ENCODE measurements at places on chromosomes 7 and 10.
A peak's percentile ranks its signal among the peaks of the same experiment; 100 is the strongest.

- no peak for DNase-seq
Observed at GRCh38 chr7:2479276-2480069, 3.3 kb upstream of the GRIFIN start.

DNA sequence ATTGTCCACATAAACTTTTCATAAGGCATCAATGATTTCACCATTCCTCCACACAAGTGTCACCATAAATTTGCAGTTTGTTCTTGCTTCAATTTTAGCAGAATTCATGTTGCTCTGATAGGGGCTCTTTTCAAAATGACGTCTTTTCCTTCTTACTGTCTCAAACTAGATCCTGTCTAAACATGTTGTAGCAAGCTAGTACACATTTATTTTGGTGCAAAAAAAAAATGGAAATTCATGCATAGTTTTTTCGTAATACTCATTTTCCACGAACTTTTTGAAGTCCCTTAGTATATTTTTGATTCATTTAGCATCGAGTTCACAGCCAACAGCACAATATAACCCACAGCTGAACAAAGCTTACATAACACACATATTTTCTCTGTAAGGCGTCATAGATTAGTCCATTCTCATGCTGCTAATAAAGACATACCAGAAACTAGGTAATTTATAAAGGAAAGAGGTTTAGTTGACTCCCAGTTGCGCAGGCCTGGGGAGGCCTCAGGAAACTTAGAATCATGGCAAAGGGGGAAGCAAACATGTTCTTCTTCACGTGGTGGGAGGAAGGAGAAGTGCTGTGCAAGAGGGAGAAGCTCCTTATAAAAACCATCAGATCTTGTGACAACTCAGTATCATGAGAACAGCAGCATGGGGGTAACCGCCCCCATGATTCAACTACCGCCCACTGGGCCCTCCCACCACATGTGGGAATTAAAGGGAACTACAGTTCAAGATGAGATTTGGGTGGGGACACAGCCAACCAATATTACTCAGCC, 301.5 kb downstream of the CCDC3 start:
- no peak for DNase-seq

- DNase-seq: no peak
Observed at GRCh38 chr10:6504296-6504695, 75.8 kb downstream of the PRKCQ start.

DNA sequence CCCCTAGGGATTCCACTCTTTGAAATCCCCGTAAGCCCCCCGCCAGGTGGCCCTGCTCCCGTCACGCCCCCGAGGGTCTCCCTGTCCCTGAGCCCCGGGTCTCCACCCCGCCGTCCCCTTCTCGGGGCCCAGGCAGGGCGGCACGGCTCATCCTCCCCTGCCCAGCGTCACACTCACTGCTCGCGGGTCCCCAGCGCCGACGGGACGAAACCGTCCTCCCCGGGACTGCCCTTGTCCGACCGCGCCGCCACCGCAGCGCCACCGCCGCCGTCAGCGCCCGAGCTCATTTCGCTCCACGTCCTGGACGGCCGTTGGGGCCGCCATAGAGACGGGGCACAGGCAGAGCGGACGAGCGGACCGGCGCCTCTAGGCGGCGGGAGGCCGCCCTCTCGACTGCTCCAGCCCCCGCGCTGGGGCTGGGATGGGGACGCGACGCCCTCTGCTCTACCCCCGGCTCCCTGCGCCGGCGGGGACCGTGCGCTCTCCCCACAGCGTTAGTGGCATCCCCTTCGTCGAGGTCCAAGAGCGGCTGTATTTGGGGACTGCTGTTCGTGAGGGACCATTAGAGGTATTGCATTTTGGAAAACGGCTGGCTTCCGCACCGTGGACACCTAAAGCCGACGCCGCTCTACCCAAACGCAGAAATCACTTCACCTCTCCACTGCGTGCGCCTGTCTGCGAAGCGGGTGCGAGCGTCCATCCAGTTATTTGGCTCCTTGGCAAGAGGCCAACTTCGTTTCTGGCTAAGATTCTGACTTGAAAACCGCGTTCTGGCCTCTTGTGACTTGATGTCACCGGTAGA, at the start of gene EEF1AKMT2:
TSS of gene EEF1AKMT2 (minus strand) at position 341 of the 802 bp plus-strand sequence. CDS start at position 287, 54 bp downstream.
- peak; percentile 94 for DNase-seq

DNA sequence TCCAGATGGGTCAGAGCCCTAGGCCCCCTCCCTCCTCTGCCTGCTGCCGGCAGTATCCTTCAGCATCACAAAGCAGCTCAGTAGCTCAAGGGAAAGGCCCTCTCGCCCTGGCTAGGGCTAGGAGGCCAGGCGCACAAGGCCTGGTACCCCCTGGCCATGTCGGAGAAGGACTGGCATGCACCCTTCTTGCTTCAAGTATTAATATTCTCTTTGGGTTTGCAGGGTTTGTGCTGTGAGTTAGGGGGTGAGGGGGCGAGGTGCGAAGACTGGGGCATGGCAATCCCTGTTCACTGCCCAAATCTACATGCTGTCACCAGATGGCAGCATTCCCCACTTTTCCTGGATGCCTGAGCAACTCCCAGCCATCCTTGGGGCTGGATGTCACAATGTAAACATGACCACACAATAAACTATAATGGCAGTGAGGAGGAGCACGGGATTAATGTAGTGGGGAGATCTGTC, 105.2 kb downstream of the NEURL1 start:
- DNase-seq: peak; percentile 90

- no peak for DNase-seq
Observed at GRCh38 chr10:102311025-102311420, 65.7 kb downstream of the GBF1 start.

DNA sequence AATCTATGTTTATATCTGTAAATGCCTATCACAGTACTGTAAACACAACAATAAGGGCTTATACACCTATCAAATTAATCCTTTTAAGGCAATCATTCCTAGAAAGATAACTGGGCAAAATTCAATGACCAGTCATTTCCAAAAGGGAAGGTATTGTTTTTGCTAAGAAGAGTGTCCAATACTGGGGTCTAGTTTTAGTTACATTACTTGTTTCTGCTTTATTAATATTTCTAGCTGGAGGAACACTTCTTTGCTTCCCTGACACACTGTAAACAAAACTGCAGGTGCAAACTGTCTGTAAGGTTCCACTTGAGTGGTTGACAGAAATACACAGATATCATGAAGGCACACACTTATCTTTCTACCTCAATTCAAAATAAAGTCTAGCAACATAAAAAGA, 84.2 kb upstream of the FAM133B start:
- peak; percentile 91 for DNase-seq

DNA sequence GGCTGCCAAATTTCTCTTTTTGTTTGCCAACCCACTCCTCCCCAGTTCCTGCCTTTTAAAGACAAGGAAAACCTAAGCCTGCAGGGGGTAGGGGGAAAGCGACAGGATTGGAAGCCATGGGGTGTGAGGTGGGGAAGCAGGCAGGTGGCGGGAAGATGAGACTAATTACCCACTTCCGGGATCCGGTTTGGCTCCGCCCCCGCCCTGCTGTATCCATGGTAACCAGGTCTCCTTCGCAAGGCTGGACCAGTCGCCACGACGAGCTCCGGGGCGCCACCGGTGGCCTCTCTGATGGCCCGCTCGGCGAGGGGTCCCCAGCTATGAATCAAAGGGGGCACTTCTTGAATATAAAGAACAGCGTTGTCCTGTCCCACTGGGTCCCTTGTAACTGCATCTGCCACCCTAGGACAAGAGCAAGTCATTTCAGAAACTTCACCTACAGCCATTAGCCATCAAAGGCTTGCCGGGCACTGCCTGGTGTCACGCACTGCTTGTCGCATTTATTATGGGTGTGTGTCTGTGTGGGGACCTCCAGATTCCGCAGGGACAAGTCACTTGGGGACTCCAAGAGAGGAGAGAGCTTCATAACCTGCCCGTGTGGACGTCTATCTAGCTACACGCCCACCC, 55.4 kb upstream of the LMTK2 start:
- peak; percentile 91 for DNase-seq

GRCh38 chr7:101783381-101784181, 33.8 kb upstream of the CUX1 start:
- no peak for DNase-seq

GRCh38 chr7:46032942-46033341, 111.9 kb upstream of the IGFBP3 start:
- no peak for DNase-seq

DNA sequence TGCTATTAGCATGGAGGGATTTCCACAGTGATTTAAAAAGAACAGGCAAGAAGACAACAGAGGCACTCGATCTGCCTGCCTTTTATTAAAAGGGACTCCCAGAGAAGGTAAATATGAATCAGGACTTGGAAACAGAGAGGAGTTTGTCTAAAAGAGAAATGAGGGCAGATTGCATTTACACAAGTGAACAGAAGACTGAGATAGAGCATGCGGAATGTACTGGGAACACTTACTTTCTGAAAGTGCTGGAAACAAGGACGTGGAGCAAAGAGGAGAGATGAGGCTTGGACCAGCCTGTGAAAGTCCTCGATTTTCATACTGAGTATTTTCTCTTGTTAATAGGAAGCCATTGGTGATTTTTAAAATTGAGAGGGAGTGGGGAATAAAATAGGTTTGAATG, 35.7 kb downstream of the MEOX2 start:
- no peak for DNase-seq

- DNase-seq: no peak
Observed at GRCh38 chr10:3408603-3409365, 236.2 kb upstream of the PITRM1 start.

DNA sequence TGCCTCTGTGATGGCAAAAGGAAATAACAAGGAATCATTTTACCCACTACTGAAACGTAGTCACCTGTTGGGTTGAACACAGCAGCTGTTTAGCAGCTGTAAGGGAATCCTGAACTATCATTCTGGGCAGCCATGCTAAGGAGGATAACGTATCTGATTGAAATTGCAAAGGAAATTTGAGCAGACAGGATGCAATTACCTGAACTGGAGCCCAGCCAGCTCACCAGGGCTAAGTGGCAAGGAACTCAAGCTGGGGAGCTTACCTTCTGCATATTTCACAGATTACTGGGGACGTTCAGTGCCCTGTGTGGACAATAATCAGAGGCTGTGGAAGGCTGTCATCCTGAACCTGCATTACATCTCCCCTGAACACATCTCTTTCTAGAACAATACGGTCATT, 650.5 kb downstream of the SORCS3 start:
- no peak for DNase-seq

DNA sequence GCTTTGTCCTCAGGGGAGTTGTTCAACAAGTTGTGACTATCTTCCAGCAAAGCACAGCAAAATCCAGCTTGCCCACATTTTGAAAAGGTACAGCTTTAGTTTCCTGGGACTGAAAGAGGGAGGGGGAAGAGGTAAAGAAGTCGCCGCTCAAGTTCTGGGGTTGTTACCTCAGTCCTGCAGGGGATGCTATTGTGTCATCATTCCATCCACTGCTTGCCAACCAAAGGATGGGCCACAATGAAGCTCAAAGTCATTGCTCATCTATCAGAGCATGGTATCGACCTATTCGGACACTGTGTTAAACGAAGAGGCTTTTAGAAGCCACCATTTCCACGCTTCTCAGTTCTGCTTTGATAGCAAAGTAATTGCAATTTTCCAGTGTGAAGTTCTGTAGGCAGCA, 34.3 kb downstream of the NPY start:
- peak; percentile 64 for DNase-seq

- DNase-seq: peak; percentile 82
Observed at GRCh38 chr10:67665491-67665890, 30.5 kb downstream of the CTNNA3 start.

DNA sequence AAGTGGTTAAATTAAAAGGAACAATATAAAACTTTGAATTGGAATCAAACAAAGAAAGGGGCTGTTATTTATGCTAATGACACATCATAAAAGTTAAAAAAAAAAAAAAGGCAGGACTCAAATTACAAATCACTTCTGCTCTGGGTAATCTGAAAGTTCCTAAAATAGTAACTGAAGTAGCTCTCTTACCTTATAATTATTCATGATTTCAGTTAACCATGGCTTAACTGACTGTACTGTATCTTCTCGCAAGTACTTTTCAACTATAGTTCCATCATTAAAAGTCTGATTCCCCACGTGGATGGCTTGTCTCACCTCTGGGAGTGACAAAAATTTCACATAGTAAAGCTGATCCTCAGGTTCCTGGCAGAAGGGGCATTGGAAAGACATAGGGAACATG, 82.5 kb downstream of the CPVL start:
- no peak for DNase-seq

GRCh38 chr10:78049851-78050250, 16.2 kb downstream of the RPS24 start:
- no peak for DNase-seq

- no peak for DNase-seq
Observed at GRCh38 chr7:158121441-158122045, 466.1 kb downstream of the PTPRN2 start.

- no peak for DNase-seq
Observed at GRCh38 chr7:28725911-28726310, 232.2 kb downstream of the TRIL start.

DNA sequence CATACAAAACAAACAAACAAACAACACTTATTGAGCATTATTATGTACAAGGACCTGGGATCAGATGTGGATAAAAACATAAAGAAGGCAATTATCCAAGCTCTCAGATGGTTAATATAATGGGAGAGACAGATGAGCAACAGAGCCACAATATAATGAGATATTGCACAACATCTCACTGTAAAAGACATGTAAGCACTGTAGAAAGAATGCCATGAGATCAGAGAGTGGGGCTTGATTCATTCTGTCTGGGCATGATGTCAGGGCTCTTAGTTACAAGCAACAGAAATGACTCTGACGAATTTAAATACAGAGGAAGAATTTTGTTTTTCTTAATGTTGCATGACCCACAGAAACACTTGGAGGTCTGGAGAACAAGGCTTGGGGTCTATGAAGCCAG, 164.7 kb upstream of the PLXDC2 start:
- DNase-seq: no peak

DNA sequence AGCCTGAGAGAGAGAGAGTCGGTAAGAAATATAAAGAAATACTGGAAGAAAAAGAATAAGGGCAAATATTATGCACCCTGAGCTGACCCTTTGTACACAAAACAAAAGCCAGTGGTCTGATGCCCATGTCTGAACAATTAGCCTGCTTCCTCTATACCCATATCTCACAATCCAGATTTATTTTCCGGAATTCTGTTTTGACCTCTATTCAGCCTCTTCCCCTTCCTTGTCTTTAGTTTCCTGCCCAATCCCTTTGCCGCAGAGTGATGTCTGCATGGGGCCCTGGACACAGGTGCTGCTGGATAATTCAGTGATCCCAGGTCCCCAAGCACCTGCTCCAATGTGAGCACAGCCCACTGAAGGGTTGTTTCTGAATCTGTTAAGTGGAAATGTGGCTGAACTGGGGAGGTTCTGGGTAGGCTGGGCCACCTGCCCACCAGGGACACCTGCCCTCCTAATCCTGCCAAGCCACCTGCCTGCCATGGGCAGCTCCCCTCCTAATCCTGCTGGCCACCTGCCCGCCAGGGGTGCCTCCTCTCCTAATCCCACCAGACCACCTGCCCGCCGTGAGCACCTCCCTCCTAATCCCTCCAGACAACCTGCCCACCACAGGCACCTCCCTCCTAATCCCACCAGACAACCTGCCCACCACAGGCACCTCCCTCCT, 23.0 kb downstream of the ADGRA1 start:
- no peak for DNase-seq

- no peak for DNase-seq
Observed at GRCh38 chr10:64159910-64160872, 639.0 kb downstream of the REEP3 start.

GRCh38 chr7:150979713-150980390, 1.7 kb upstream of the KCNH2 start:
- DNase-seq: peak; percentile 79

GRCh38 chr7:73847941-73848723, 5.8 kb upstream of the METTL27 start:
- no peak for DNase-seq
